ENCODE measurements at places on chromosomes 11 and 22.

- no peak for DNase-seq
Observed at GRCh38 chr22:46604306-46604690, 15.9 kb upstream of the GRAMD4 start.

GRCh38 chr11:93474123-93474522, 69.1 kb downstream of the SMCO4 start:
- DNase-seq, result no peak

DNA sequence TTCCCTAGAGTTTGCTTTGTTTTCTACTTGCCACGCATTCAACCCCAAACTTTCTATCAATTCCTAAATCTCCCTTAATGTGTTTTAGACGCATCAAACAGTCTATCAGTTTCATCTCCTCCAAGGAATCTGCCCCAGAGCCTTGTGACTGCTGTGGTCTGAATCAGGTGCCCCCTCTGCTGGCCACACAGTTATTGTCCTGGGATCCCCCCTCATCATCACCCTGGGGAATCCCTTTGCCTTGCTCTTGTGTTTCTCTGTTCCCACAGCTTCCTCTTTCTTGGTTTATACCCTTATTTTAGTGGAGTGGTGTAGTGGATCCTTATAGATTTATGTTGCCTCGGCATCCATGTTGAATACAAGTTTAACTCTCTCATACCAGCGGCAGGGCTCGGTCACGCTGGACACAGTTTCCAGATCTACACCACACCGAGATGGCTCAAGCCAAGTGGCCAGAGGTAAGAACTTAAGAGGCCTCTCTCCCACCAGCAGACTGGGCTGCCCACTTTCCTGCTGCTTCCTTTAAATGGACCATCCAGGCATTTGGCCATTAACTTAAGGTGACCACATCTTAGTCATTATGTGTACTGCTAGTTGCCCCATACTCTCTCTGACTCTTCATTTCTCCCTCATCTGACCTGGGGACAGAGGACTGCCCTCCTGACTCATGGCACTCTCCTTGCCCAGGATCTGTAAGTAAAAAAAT, 8.2 kb downstream of the UPB1 start:
- no peak for DNase-seq

- no peak for DNase-seq
Observed at GRCh38 chr11:2838091-2838490, 47.5 kb downstream of the CDKN1C start.

DNA sequence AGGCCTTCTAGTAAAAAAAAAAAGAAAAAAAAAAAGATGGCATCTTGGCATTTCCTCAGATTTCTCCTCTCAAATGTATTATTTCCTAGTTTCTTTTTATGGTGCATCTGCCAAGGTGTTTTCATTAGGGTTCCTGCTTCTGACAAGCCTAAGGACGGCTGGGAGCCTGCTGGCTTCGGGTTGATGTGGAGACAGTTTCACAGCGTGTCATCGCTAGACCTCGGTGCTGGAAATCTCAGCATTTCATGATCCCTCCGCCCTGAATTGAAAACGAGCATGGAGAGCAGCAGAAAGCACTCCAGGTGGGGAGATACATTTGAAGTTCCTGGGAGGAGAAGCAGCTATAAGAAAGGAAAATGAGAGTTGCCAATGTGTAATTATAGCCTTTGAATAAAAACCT, 283.9 kb upstream of the CNTN5 start:
- DNase-seq, result no peak
